ENCODE measurements at places on chromosomes 7 and 10.
A peak's percentile ranks its signal among the peaks of the same experiment; 100 is the strongest.

GRCh38 chr10:48184224-48184623 is 90.3 kb downstream of the FRMPD2 start:
- DNase-seq: no peak

DNA sequence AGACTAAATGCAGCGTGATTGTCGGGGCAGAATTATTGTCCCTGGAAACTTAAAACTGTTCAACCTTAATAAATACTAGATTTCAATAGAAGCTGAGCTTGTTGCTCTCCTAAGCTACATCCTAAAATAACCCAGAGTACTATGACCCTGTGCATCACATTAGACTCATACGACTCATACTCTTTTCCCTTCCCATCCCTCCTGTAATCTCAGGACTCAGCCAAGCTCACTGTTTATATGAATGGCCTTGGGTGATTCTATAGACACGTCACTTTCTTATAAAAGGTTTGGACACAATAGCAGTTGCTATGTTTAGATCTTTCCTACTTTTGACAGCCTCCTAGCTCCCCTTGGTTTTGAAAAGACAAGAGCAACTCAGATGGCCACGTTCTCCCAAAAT is 17.2 kb downstream of the TCF7L2 start:
- no peak for DNase-seq

GRCh38 chr10:73529089-73529832 is 33.4 kb upstream of the PPP3CB start:
- peak; percentile 39 for DNase-seq

DNA sequence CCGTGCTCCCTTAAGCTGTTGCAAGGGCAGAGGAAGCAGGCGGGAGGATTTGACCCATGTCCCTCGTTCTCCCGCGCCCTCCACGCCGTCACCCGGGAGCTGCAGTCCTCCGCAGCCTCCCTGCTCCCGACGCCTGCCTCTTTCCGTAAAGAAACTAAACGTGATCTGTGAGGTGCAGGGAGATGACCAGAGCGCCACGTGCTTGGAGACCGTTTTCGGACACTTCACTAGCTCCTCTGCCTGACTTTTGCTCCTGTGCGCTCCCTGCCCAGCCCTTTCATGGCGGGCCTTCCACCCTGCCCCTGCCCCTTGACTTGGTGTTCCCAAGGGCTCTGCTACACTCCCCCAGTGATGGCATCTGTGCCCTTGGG is 171.2 kb downstream of the LSM5 start:
- no peak for DNase-seq

GRCh38 chr7:45589061-45589460 is 14.9 kb downstream of the ADCY1 start:
- no peak for DNase-seq

All from nephron progenitor cell (in vitro differentiated cells).